ENCODE measurements at places on chromosomes 2 and 18. TPM values are rescaled to one million over a fixed set of nuclear protein-coding genes. Genes with fewer than 3 reads are reported as not detected.

DNA sequence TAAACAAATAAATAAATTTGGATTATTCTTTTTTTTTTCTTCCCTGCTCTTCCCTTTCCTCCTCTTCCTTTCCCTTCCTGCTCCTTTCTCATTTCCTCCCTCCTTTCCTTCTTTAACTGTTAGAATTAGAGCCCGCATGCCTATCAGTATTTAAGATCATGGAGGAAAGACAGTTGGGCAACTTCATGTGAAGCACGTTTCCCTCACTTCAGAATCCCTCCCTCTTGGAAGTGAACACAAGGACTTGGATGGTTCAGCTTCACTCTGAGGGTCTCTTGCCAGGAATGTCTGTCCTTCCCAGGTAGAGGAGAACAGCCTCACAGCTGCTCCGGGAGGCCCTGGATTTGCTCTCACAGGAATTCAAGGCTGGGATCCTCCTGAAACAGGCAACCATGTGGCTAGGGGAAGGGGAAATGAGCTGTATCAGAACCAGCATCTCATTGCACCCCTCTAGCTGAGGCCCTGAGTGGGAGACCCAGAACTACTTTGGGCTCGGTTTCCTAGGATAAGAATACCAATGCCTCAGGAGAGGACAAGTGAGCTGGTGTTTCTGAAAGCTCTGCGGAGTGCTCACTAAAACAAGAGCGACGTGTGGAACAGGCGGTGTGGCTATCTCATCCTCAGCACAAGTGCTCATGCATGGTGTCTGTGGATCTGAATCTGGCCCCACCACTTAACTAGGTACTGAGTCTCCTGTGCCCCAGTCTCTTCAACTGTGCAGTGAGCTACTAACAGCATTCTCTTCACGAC, 230.5 kb downstream of the MYCN start:
- H3K36me3 ChIP-seq: no peaks in the 10 kb centered on the region
- no peaks in the 10 kb centered on the region for H3K27me3 ChIP-seq
- H3K27ac ChIP-seq: no peak overlapping the region
- no peak for DNase-seq
- no peaks in the 10 kb centered on the region for H3K4me1 ChIP-seq

The SLC14A1 gene
- total RNA-seq: 2.0 TPM

DNA sequence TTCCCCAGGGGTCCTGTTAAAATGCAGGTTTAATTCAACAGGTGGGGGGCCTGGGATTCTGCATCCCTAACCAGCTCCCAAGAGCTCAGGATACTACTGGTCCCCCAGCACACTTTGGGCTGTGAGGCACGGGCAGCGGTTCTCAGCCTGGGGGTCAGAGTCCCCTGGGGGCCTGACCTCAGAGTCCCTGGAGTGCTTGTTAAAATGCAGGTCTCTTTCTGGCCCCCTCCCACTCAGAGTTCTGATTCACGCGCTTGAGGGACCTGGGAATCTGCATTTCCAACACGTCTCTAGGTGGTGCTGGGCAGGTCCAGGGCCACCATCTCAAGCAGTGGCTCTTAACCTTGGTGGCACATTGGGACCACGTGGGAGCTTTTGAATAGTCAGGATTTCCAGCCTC, 2.8 kb upstream of the OTOS start:
- H3K4me3 ChIP-seq: no peak overlapping the region
- no peak for DNase-seq

DNA sequence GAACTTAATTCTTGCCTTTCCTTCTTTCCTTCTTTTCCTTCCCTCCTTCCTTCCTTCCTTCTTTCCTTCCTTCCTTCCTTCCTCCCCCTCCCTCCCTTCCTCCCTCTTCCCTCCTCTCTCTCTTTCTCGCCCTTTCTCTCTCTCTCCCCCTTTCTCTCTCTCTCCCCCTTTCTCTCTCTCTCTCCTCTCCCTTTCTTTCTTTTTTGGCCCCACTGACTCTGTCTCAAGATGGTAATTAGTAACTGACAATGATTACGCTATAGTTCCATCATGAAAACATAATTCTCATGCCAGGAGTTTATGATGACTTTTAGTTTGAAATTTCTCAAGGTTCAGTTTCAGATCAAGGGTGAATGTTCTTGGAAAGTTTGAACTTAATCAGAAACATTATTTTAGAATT, 14.8 kb upstream of the CTLA4 start:
- DNase-seq: no peak
- peaks cover 9% of the 10 kb centered on the region for H3K27me3 ChIP-seq
- no peaks in the 10 kb centered on the region for H3K4me1 ChIP-seq
- H3K36me3 ChIP-seq: no peaks in the 10 kb centered on the region
- H3K27ac ChIP-seq: no peak overlapping the region

GRCh38 chr2:198036029-198036879, 231.9 kb downstream of the PLCL1 start:
- H3K36me3 ChIP-seq: no peaks in the 10 kb centered on the region
- H3K27me3 ChIP-seq: no peaks in the 10 kb centered on the region
- no peak overlapping the region for H3K4me3 ChIP-seq
- H3K27ac ChIP-seq: no peak overlapping the region
- no peak for DNase-seq

Measured in GM23248 (cell line).